Activated CD4-positive, alpha-beta T cell treated with anti-CD3 and anti-CD28 coated beads for 1 hour (primary cell): ENCODE measurements at places on chromosomes 7 and 10.

- DNase-seq: no peak
Measured at GRCh38 chr7:42189535-42189934, 47.5 kb downstream of the GLI3 start.

DNA sequence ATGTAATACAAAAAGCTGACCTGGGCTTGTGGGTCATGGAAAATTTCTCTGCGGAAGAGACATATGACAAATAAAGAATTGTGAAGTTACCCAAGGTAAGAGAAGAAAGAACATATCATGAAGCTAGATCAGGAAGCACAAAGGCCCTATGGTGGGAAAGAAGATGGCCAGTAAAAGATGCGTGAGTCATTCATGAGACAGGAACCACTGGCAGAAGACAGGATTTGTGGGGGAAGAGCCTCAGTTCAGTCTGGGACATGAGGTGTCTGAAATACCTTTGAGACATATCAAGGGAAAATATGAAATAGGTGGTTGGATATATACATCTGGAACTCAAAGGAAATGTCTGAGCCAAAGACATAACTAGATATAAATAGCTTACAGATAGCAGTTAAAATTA, 27.7 kb upstream of the AMPH start:
- no peak for DNase-seq

GRCh38 chr10:62243647-62243997, 25.0 kb downstream of the RTKN2 start:
- no peak for DNase-seq

GRCh38 chr10:56116684-56117083, 244.4 kb downstream of the ZWINT start:
- no peak for DNase-seq
